HepG2 (cell line): ENCODE measurements at places on chromosomes 12 and 14. TPM values are rescaled to one million over a fixed set of nuclear protein-coding genes. Genes with fewer than 3 reads are reported as not detected.

KRT83 gene
- polyA plus RNA-seq: not detected in 2 replicates

DNA sequence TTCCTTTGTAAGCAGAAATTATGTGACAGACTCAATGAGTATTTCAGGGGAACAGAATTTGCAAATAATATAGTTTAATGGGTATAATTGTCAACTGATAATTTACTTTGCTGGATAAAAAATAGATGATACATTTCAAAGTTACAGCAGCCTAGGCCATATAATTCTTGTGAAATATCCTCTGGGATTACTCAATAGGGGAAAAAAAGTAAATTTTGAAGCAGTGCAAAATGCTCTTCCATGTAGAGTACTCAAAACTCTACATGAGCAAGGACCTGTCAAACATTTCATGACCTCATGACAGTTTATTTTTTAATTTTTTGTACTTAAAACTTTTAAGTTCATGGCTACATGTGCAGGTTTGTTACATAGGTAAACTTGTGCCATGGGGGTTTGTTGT, 163.3 kb downstream of the DACT1 start:
- no peak for DNase-seq

GRCh38 chr14:97137705-97138104, 340.5 kb downstream of the VRK1 start:
- DNase-seq: no peak

GPR84 gene
- polyA plus RNA-seq: not detected in 2 replicates

MMP19 gene
- polyA plus RNA-seq: 0.08 and 0.16 TPM in 2 replicates

DNA sequence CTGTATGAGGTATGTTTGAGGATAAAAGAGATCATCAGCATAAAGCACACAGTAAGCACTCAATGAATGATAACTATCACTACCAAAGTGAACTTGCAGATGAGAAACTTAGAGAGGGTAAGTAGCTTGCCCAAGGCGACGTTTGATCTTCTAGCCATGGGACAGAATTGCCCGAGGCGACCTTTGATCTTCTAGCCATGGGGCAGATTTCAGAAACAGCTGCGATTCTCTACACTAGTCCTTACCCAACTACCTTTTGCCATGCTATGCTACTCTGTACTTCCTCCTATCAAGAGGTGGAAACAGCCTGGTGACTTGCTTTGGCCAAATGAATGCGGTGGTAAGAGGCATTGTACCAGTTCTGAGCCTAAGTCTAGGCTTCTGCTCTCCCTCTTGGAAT, 23.7 kb upstream of the NT5DC3 start:
- peak; percentile 13 for DNase-seq
